ENCODE measurements at places on chromosomes 11 and 22.

DNA sequence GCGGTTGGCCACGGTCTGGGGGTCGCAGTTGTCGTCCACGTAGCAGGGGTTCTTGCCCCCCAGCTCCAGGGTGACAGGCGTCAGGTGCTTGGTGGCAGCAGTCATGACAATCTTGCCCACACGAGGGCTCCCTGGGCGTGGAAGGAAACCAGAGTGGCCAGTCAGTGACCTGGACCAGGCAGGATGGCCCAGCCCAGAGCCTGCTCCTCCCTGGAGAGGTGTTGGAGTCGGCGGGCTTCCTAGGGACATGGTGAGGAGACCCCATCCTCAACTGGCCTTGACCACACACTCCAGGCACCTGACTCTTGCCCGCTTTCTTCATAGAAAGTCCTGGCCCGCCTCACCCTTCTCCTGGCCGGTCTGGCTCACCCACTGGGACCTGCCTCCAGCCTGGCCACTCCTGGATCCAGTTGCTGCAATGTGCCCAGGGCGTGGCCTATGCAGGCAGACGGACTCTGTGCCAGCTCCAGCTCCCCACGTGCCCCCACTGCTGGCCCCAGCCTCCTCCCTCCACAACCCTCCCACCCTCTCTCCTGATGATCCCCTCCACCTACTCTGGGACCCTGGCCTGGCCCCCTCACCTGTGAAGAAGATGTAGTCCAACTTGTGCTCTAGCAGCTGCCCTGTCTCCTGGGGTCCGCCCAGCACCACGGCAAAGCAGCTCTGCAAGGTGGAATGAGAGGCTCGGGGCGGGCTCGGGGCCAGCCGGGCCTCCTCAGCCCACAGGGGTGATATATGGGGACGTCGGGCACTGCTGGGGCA is 8.7 kb downstream of the ALDH3B2 start:
- DNase-seq = no peak

DNA sequence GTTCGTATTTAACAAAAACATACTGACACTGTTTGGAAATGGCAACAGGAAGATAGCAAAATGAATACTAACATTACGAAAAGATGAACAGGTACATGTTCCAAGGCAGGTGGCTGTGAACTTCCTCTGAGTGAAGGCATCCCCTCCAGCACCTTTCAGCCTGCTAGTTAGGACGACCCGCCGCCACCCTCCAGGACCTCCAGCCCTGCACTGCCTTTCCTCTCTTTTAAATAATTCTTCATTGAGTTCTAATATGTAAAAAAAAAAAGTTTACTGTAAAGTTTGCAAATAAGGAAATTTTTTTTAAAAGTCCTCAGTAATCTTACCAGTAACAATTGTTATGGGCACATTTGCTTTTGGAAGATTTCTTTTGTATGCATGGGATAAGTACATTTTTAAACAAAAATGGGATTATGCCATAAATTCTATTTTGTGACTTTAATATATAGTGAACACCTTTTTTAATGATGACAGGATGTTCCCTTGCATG is 6.0 kb downstream of the NEAT1 start:
- DNase-seq = no peak

DNA sequence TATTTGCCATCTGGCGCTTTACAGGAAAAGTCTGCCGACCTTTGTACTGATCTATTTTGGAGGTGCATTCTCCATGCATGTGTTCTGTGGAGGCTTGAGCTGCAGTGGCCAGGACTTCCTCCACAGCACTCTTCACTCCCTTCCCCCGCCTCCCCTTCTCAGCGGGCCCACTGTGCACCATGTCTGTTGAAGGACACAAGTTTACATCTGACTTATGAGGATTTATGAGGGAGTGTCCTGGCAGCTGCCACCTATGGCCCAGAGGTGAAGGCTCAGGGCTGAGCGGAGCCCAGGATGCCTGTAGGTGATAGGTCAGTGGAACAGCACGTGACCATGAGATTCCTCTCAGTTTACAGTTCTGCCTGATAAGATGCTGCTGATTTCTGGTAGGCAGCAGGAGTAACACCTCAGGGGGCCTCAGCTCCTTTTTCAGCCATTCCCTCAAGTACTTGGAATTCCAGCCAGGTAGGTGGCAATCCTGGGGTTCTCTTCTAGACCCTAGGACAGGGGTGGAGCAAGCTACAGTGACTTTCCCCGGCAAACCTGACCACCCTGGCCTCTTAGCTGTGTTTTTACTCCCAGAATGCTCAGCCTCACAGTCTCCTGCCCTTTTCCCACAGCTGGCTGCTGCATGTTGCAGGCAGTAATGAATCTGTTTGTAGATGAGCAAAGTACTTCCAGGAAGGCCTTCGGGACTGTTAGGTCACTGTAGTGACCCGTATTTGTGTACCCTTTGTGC is 59.9 kb downstream of the PPFIBP2 start:
- no peak for DNase-seq

DNA sequence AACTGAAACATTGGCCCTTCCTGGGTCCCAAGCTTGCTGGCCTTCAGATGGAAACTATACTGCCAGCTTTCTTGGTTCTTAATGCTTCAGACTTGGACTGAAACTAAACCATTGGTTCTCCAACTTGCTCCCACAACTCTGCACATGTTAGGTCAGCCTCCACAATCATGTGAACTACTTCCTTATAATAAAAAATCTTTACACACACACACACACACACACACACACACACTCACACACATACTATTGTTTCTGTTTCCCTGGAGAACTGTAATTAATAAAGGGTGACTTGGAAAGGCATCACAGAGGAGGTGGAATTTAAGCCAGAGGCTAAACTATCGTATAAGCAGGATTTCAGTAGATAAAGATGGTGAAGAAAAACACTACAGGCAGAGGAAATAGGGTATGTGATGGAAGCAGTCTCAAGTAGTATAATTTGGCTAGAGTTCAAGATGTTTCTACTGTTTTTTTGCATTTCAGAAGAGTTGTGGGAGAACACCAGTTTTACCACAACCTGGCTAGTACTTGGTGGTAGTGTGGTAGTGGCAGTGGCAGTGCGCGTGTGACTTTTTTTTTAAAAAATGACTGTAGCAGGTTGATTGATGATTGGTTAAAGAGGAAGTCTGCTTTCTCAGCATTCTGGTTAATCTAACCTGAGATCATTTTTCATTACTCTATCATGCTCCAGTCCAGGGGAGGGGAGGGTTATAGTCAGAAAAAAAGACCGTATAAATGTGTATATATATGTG is 70.1 kb downstream of the PDE3B start:
- peak; percentile 72 for DNase-seq

DNA sequence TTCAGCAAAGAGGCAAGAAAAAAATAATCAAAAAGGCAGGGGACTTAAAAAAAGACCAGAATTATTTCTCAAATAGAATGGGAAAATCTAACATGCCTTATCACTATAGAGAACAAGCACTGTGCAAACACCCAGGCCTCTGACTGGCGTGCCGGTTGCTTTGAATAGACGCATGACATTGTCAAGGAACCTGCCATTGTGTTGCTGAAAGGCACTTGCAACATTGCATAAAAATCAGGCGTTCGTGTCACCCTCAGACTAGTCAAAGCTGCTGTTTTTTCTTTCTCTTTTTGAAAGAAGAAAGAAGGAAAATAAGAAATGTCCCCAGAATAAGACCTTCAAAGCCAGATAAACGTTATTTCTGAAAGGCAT is 549.3 kb upstream of the CADM1 start:
- no peak for DNase-seq

DNA sequence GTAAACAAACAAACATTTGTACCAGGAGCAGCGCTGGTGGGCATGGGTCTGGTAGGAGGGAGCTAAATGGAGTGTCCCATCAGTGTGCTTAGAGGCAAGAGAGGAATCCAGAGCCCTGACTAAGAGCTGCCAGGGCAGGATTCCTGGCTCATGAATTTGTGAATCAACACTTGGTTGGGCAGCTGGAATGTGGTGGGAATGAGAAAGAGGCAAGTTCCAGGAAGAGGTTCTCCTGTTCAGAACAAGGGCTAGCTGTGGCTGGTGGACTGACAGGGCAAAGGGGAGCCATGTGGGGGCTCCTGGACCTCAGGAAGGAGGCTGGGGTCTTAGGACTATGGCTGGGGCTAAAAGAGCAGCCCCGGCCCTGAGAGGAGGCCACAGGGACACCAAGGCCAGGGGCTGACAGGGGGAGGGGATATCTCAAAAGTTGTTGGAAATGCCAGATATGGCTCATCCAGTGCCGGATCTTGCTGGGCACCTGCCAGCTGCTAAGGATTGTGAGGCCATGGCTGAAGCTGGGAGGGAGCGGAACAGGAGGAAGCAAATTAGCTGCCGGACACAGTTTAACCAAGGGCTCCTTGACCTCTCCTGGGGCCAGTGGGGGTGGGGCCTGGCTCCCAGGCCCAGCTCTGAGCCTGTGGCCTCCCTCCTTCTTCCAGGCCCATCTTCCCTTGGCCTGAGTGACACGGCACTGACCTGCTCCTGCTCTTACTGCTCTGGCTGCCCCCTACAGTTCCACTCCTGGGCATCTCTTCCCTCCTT is 14.6 kb upstream of the P2RY6 start:
- no peak for DNase-seq

DNA sequence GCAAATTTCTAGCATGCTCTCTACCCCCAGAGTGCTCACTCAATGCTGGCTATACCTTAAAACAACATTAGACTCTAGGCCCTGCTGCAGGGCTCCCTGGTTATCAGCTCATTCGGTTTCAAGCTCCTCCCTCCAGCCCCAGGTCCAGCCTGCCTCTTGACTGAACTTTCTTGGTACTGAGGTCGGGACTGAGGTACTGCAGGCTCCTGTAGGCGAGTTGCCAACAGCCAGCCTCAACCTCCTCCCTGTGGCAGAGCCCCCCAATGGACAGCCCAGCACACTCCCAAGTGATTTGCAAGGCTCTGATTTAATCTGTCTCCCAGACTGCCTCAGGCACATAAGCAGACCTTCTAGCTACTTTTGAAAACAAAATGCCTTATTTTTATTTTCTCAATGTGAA is 73.6 kb upstream of the EIF3M start:
- DNase-seq = no peak

- no peak for DNase-seq
Measured at GRCh38 chr11:28343304-28344233, 235.4 kb downstream of the METTL15 start.

- no peak for DNase-seq
Measured at GRCh38 chr11:65072631-65072966, 11.2 kb downstream of the CDCA5 start.

GRCh38 chr11:1992111-1992510 is 5.5 kb downstream of the H19 start:
- DNase-seq = no peak

- DNase-seq = no peak
Measured at GRCh38 chr11:105168457-105168856, 28.9 kb upstream of the CARD18 start.

- DNase-seq = no peak
Measured at GRCh38 chr11:94769880-94770279, 1.7 kb downstream of the AMOTL1 start.

DNA sequence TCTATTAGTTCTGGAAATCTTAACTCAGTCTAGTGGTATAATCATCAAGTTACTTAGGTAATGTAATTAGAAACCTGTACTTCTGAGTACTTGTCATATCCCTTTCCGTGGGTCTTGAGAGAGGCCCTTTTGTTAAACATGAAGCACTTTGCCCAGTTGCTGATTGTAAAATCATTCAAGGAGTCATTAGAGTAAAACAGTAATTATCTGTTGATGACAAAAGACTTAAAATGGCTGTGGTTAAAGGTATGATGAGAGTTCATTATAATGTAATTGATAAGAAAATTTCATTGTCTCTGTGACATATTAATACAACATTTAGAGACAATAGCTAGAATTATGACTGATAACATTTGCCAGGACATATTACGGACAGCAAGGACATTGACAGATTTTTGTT is 34.3 kb downstream of the PRR5L start:
- DNase-seq = no peak

GRCh38 chr22:41844036-41844435 is 11.1 kb downstream of the SREBF2 start:
- DNase-seq = no peak

DNA sequence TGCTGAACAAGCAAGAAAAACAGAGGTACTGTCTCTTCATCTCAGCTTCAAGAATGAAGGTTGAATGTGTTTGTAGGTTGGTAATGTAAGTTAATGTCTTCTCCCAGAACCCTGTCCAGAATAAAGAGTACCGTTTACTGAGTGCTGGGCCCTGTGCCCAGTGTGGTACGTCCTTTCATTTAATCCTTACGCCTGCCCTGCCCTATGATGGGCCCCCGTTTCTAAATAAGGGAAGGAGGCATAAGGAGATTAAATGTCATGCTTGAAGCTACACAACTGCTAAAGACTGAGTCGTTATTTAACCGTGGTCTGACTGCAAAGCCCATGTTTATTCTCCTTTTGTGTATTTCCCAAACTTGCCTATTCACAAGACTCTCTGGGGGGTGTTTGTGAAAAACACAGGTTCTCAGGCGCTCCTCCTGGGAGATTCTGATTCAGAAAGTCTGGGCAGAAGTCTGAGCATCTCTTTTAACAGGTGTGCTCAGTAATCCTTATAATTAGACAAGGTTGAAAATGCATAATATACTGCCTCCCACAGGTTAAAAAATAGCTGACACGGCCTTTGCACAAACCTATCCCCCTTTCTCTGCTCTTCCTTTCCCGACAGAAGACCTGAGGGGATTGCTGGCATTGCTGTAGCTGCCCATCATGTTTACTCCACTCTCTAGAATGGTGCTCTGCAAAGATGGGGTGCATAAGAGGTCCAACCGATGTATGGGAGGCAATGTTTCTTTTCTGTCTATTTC is 56.3 kb upstream of the ZBTB44 start:
- DNase-seq = peak; percentile 21

DNA sequence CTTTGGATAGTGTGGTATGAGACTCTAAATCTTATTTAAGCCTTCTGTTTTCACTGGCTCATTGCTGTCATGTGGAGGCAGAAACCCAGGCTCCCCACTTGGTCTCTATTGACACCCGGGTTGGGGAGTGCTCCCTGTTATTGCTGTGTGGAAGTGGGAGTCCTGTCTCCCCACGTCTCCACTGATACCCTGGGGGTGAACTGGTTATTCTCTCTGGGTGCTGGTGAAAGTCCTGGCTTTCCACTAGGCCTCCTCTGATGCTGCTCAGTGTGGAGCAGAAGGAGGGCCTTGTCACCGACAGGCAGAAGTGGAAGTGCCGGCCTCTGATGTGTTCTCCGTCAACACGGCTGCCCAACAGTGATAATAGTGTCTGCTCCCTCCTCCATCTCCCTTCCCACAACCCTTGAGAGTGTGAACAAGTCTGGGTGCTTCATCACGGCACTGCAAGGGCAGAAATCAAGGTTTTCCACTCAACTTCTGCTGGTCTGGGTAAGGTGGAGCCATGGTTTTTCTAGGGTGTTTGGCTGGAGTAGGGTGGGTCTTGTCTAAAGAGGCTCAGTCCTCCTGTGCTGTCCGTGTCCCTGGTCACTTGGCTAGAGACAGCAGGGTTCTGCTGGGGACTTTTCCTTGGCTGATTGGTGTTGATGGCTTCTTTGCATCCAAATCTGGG is 240.7 kb upstream of the B3GAT1 start:
- DNase-seq = no peak

- DNase-seq = no peak
Measured at GRCh38 chr11:59728913-59729312, 15.3 kb upstream of the OR10V1 start.

GRCh38 chr11:126999366-126999765 is 1.2 kb downstream of the KIRREL3 start:
- DNase-seq = no peak

- no peak for DNase-seq
Measured at GRCh38 chr11:110812086-110812733, 100.0 kb upstream of the ARHGAP20 start.

Measured in CD4-positive, alpha-beta T cell (primary cell).